ENCODE measurements at places on chromosomes 2 and 18.

- no peak for DNase-seq
Observed at GRCh38 chr2:15158100-15158499, 403.0 kb downstream of the NBAS start.

DNA sequence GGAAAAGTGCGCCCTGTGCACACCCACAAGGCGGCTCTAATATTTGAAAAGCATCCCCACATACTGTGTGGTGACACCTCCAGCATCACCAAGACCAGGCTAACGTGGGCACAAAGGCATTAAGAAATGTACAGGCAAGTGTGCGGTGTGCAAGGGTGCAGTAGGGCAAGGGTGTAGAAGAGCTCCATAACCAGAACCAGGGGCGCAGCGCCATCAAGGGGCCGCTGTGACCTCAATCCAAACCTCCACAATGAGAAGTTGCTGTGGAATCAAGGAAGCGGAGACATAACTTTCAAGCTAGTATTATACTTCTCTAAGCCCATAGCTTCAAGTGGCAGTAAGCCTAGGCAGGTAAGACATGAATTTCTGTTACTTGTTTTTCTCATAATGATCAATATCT is 13.0 kb downstream of the L3MBTL4 start:
- no peak for DNase-seq

DNA sequence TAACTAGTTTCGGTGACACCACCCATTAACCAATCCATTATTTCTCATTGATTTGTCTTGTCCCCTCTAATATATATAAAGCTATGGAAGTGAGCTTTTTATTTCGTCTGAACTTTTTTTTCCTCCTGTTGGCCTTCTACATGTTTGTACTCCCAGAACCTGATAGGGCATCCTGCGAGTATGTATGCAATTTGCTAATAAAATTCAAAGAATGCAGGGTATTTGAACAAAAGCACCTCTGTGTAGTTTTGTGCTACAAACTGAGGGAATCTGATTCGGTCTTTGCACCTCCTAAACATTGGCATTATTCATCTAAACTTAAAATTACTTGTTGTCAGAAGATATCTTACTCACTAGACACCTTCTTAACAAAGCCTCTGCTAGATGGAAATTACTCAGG is 242.9 kb upstream of the TMEFF2 start:
- DNase-seq = no peak

GRCh38 chr2:5121121-5121520 is 571.1 kb upstream of the SOX11 start:
- no peak for DNase-seq

- no peak for DNase-seq
Observed at GRCh38 chr2:74915743-74916142, 42.7 kb upstream of the POLE4 start.

Measured in Kasumi-1 (cell line).